ENCODE measurements at places on chromosomes 2 and 18.

DNA sequence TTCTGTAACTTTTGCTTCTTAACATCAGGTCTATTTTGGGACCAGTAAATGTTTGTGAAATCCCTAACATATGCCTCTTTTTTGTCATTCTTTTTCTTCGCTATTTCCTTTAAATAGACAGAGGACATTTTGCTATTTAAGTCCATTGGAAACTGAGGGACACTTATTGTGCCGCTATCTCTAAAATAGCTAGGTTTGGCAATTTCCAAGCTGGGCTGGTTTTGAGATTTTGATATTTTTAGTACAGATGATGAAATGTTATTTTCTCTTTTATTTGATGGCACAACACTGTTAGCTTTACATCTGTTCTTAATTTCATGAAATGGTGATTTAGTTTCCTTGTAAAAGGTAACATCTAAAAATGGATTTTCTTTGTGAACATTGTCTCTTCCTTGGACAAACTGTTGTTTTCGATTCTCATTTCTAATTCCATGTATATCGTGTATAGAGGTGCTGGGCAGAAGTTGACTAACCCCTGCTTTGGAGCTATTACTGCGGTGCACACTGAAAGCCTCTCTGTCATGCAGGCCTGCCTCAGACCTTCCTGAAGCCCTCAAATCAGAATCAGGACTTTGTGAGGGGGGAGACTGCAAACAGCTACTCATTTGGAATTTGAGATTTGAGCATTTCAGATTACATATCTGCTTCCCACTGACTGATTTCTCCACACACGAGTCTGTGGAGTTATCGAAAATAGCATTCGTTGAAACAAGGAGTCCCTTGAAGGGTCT, 594 bp downstream of the RAD51AP2 start:
- no peak for DNase-seq

DNA sequence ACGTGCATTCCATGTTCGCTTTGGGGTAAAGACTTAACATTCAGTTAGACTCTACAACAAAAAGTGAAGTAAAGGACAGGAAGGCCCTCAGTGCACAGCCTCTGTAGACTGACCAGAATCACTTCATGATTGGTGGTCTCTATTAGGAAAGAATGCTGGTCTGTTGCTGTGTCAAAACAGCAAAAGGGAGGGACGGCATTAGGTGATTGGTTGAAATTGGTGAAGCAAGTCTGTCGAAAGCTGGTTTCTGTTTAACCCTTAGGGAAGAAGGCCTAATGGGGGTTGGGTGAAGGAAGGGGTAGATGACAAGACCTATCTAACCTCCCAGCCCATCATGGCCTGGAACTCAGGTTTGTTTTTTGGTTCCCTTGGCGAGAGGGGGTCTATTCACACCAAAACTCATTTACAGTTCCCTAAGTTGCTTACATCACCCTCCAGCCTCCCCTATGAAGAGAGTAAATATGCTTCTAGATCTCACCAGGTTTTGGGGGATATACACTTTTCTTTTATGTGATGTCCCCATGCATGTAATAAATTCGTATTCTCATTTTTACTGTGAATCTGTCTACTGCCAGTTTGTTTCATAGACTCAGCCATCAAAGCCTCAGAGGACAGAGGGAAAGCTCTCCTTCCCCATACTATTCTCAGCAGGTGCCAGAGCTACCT, 65.6 kb downstream of the TMEM17 start:
- DNase-seq: no peak

GRCh38 chr2:119240311-119241204, 16.9 kb downstream of the STEAP3 start:
- peak; percentile 83 for DNase-seq

DNA sequence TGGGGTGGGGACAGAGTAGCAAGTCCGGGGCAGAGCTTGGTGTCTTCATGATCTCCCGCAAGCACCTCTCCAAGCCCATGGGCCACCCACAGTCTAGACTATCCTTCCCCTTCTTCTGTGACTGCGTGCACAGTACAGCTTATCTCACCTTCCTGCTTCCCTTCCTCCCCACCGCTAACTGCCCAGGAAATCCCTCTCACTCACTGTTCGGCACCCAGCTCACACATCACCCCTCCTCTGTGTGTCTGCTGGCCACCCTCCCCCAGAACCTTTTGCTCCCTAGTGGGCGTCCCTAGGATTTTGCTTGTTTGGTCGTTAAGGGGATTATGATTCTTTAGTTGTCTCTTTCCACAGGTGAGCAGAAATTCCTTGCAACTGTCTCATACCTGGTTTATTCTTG, 31.5 kb upstream of the SMAD7 start:
- no peak for DNase-seq

- DNase-seq: no peak
Observed at GRCh38 chr2:190062053-190062452, 476 bp downstream of the MSTN start.

DNA sequence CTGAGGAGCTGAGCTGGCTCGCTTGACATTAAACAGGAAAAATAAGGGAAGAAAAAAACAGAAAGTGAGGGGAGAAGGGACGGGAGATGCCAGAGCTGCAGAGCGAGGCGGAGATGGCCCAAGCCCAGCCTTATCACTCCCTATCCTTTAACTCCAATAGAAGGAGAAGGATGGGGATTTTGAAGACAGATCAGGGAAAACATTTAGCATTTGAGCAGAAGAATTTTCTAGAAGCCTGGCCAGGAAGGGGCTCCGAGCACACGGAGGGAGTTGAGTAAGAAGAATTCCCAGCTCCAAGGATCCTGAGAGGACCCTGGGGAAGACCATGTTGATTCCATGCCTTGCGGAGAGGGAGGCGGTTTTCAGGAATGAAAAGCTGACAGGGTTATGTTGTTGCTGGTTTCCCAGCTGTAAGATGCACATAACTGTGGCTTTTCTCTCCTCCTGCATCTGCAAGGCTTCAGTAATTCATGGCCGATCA, 35.6 kb downstream of the TWIST2 start:
- DNase-seq: no peak

GRCh38 chr2:241868661-241869081, 858 bp upstream of the RTP5 start:
- DNase-seq: no peak

- no peak for DNase-seq
Observed at GRCh38 chr2:15300624-15301573, 260.2 kb downstream of the NBAS start.

DNA sequence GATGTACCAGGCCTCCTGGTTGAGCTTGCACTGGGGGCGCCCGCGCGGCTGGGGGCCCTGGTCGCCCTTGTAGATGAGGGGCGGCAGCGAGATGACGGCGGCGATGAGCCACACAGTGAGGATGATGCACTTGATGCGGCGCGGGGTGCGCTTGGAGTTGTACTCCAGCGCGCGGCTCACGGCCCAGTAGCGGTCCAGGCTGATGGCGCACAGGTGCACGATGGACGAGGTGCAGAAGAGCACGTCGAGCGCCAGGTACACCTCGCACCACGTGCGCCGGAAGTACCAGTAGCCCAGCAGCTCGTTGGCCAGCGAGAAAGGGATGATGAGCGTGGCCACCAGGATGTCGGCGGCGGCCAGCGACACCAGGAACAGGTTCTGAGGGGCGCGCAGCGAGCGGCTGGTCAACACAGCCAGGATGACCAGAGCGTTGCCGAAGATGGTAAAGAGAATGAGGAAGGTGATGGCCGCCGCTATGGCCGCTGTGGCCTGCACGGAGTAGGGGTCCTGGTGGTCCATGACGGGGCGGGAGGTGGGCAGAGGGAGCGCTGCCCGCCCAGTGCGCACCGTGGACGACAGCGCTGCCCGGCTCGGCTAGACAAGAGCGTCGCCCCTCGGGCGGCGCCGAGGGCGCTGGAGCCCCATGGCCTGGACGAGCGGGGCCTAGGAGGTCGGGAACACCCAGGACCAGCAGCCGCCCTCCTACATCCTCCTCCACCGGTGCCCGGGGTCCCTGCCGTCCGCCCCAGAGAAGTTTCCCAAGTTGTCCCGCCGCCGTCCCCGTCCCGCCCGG, 544 bp downstream of the ADRA2B start:
- no peak for DNase-seq

DNA sequence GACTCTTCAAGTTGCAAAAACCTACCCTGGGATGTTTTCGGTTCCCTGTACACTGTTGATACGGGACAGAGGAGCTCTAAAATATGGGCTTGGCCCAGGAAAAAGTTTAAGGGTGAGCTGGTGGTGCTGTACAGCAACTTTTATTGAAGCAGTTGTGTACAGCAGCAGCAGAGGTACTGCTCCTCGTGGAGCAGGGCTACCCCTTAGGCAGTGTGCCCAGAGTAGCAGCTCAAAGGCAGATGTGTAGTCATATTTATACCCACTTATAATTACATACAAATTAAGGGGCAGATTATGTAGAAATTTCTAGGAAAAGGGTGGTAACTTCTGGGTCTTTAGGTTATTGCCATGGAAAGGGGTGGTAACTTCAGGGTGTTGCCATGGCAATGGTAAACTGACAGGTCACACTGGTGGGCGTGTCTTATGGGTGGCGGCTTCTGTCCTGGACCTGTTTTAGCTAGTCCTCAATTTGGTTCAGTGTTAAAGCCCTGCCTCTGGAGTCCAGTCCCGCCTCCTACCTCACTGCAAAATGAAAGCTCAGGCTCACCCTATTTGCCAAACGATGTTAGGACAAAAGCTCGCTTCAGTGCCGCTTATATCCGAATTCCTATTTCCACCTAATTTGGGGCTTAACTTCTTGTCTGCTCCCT, 203.2 kb downstream of the ETAA1 start:
- no peak for DNase-seq

- peak; percentile 81 for DNase-seq
Observed at GRCh38 chr2:216539791-216540241, 41.2 kb downstream of the RPL37A start.

DNA sequence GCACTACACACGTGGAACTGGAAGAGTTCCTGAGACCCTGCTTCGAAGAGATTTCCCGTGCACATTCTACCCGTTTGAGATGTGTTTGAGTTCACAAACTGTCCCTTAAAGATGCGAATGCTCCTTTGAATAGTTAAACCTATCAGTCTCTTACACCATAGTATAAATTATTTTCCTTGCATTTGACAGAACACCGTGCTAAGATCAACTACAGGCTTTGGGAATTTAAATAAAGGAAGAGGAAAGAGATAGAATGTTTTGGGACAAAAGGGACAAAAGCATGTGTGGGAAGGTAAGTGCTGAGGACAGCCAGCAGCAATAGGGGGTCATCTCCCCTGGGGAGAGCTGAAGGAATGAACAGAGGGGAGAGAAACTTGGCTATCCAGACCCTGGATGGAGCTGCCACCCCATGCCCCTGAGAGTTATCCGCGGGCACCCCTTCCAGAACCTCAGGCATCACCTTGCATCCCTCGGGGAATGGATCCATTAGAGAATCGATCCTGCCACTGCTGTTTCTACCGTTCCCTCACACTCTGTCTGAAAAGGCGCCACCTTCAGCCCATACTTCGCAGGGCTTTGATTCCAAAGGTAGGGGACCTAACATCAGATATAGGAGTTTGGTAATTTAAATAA, 888 bp upstream of the ADCY3 start:
- DNase-seq: peak; percentile 15

GRCh38 chr2:95734976-95735890, 143.4 kb downstream of the TRIM43 start:
- DNase-seq: no peak

DNA sequence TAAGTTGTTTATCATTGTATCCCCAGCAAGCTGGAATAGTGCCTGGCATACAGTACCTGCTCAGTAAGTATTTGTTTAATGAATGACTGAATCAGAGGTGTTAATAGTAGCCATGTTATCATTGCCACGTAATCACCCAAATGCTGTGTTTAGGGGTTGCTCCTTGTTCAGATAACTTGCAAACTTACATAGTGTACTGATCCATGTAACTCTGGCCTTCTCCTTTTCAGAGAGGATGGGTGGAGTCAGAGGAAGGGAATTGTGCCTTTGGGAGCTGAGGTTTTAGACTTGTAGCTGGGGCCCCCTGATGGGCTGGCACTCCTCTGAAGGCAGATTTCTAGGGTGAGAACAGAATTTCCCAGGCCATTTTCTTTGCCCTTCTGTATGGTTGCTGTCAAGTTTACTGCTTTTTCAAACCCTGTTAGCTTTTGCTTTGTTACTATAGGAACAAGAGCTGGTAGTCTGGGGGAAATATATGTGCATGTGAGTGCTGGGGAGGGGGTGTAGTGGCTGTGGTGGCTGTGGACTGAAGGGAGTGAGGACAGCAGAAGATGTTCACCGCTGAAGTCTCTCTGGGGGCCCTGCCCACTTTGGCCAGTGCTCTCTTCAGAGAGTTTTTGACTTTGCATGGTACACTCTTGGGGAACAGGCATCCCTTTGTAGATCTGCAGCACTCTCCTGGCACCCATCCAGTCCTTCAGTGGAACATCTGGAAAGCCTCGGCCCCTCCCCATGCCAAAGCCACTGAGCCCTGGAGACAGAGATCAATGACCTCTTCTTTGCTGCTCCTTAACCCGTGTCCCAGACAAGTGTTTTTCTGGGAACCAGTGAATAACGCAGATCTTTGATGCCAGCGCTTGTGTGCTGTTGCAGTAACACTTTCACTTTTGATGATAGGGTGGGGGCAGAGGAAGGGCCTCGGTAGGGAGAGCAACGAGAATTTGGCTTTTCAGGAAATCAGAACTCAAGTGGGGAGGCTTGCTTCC, 209.0 kb downstream of the PRKCE start:
- DNase-seq: no peak

GRCh38 chr2:99028558-99028957, 92.5 kb upstream of the CRACDL start:
- no peak for DNase-seq

DNA sequence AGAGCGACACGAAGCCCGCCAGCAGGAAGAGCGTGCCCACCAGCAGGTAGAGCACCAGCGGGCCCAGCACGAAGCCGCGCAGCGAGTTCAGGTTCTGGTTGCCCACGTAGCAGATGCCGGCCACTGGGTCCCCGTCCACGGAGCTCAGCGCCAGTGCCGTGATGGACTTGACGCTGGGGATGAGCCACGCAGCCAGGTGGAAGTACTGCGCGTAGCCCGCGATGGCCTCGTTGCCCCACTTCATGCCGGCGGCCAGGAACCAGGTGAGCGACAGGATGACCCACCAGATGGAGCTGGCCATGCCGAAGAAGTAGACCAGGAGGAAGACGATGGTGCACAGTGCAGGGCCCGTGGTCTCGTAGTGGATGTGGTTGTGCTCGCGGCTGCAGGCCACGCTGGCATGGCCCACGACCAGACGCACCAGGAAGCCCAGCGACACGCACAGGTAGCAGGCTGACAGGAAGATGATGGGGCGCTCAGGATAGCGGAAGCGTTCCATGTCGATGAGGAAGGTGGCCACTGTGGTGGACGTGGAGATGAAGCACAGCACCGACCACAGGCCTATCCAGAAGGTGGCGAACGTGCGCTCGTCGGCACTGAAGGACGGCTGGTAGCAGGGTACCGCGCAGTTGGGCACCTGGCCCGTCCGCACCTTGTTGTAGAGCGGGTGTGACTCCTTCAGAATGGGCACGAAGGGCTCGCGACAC, 2.1 kb downstream of the FZD5 start:
- DNase-seq: peak; percentile 48

Measured in NCI-H1092 treated with DMSO at 0.1 percent for 48 hours (cell line).